ENCODE measurements at places on chromosomes 16 and 17.

GRCh38 chr17:81456798-81457197 lies 55.8 kb downstream of the ACTG1 start:
- DNase-seq, result no peak

GRCh38 chr17:49670002-49670401 lies 7.9 kb downstream of the SPOP start:
- no peak for DNase-seq

DNA sequence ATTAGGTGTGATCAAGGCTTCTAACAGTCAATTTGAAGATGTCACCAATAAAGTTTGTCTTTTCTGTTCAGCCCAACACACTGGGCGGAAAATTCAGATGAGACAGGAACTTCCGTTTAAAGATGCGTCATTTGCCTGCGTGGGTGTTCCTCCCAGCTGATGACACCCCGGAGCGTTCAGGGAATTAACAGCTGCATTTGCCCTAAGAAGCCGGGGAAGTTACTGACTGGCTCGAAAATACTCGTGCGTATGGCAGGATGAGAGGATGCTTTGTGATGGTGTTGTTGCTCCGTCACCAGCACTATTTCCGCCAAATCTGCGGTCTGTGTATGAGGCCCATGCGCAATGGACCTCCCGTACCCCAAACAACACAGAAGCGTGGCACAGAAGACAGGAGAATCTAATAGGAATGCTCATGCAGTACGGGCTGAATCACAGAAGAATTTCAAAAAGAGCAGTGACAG lies 11.9 kb upstream of the PVALEF start:
- no peak for DNase-seq

GRCh38 chr17:5047446-5047845 lies 12.2 kb upstream of the SLC52A1 start:
- DNase-seq, result no peak

GRCh38 chr16:27322858-27323780 lies 9.3 kb downstream of the IL4R start:
- DNase-seq, result no peak

GRCh38 chr17:59649886-59650285 lies 30.2 kb downstream of the CLTC start:
- no peak for DNase-seq

DNA sequence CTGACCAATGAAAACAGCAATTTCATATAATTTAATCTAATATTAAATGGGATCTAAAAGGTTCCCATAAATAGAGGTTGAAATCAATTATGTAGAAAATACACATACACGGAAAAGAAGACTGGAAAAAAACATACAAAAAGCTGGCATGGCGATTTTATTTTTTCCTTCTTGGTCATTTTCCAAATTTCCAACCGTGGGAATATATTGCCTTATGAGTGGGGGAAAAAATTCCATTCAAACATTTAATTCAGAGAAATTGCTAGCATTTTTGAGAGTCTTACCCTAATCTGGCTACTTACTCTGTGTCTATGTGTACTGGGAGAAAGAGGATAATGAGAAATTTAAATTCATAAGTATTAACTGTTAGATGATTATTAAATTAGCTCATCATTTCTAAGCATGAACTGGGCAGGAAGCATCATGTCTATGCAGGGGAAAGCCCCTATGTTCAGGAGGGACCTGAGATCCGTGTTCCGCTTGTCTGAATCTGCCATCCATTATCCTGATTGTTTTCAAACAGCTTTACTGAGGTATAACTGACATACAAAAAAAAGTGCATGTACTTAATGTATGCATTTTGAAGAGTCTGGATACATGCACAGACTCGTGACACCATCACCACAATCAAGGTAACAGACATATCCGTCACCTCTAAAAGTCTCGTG lies 145.2 kb downstream of the XYLT1 start:
- DNase-seq, result no peak

DNA sequence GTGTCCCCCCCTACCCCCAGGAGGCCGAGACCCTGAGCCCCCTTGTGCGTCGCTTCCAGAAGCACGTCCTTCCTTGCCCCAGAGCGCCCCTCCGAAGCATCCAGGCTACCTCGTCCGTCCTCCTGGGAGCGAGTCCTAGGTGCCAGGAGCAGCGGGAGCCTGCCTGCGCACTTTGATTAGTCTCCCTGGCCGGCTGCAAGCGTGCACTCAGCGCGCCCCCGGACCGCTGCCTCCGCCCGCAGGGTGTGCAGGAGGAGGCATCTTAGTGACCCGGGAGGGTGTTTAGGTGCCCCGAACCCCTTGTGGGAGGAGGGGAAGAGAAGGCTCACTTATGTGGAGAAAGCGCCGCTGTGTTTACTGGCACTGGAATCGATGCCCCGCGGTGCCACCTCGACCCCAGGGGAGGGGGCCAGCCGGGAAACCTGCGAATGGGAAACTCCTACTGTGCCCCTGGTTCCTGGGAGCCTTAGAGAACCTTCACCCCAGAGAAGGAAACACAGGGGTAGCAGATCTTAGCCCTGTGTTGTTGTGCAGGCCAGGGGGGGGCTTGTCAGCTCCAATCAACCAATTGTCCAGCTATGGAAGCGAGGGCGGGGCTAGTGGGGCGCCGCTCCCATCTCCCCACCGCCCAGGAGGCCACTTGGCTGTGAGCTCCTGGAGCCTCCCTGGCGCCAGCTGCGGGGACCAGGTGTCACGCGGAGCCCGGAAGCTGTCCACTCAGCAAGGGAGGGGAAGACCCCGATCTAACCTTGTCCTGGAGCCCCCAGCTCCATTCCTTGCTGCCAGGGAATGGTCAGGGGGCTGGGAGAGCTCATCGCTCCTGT lies 922.8 kb upstream of the EEF2KMT start:
- DNase-seq, result no peak

Measured in stimulated activated CD8-positive, alpha-beta memory T cell treated with anti-CD3 and anti-CD28 coated beads, Interleukin-12 subunit alpha, Interleukin-12 subunit beta, amount 100 ng/mL, for 4 hours (primary cell).